ENCODE measurements at places on chromosomes 12 and 14. TPM values are rescaled to one million over a fixed set of nuclear protein-coding genes. Genes with fewer than 3 reads are reported as not detected.

GRCh38 chr12:23004473-23005020 is 379.6 kb downstream of the ETNK1 start:
- H3K4me3 ChIP-seq = no peak overlapping the region
- H3K36me3 ChIP-seq = no peaks in the 10 kb centered on the region
- DNase-seq = no peak
- H3K4me1 ChIP-seq = no peaks in the 10 kb centered on the region

DNA sequence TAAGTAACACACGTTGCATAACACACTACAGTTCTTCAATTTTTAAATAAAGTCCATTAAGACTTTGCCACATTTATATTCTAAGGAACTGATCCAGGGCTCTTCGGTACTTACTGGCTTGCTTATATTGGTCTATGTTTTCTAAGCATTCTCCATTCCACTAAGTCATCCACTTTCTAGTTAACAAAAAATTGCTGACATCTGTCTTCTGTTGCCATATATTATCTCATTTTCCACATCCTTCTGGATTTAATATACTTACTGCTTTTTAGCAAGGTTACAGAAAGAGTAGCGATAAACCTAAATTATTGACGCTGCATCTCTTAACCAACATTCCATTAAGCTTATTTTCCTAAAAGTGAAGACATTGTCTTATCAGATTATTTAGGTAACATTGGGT is 238.4 kb upstream of the LRIG3 start:
- H3K27ac ChIP-seq = no peak overlapping the region
- H3K4me1 ChIP-seq = no peaks in the 10 kb centered on the region
- no peak overlapping the region for H3K4me3 ChIP-seq

DNA sequence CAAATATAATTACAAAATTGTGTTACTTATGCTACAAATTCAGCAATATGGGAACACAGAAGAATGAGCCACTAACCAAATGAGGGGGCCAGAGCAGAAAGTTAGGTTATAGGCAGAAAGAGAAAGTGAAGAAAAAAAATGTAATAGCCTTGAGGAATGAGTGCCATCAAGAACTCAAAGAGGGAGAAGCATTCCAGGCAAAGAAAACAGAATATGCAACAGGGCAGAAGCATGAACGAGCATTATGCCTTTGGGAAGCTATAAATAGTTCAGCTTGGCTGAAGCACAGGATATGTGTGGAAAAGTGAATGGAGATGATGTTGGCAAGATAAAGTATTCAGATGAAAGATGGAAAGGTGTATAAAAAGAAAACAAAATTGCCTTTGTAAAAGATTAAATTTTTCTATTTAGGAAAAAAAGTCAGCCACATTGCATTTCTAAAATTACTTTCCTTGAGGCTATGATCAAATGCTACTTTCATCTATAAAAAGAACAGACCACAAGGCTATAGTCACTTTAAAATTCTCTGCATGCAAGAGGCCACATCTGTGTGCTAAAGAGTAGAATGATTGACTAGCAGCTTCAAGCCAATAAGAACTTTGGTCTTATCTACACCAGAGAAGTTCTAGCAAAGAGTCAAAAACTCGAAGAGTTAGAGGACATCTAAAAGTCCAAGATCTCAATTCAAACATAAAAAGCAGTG is 193.6 kb upstream of the GARIN6 start:
- no peak overlapping the region for H3K4me3 ChIP-seq
- DNase-seq = no peak
- no peak overlapping the region for H3K27ac ChIP-seq
- no peaks in the 10 kb centered on the region for H3K27me3 ChIP-seq

DNA sequence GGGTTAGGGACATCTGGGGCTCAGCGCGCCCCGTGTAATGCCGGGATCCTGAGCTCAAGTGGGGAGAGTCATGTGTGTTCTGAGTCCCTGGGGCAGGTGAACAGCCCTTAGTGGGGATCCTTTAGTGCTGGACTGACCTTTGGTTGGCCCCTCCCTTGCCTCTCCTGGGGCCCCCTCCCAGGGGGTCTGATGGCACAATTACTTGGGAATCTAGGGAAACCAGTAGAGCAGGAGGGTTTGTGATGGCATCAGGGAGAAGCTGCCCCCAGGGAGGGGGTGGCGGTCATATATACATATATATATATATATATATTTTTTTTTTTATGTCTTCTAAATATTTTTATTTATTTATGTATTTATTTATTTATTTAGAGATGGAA is at the start of gene MORN3:
TSS of gene MORN3 (minus strand) at position 134 of the 380 bp plus-strand sequence. CDS start 171 bp downstream, outside the sequence.
- H3K27ac ChIP-seq = no peak within 1 kb of the TSS
- no peaks in the 10 kb centered on the region for H3K36me3 ChIP-seq
- DNase-seq = peak; percentile 15
- H3K4me3 ChIP-seq = no peak within 1 kb of the TSS
- no peaks in the 10 kb centered on the region for H3K27me3 ChIP-seq
- H3K4me1 ChIP-seq = peaks cover 10% of the 10 kb centered on the region

DNA sequence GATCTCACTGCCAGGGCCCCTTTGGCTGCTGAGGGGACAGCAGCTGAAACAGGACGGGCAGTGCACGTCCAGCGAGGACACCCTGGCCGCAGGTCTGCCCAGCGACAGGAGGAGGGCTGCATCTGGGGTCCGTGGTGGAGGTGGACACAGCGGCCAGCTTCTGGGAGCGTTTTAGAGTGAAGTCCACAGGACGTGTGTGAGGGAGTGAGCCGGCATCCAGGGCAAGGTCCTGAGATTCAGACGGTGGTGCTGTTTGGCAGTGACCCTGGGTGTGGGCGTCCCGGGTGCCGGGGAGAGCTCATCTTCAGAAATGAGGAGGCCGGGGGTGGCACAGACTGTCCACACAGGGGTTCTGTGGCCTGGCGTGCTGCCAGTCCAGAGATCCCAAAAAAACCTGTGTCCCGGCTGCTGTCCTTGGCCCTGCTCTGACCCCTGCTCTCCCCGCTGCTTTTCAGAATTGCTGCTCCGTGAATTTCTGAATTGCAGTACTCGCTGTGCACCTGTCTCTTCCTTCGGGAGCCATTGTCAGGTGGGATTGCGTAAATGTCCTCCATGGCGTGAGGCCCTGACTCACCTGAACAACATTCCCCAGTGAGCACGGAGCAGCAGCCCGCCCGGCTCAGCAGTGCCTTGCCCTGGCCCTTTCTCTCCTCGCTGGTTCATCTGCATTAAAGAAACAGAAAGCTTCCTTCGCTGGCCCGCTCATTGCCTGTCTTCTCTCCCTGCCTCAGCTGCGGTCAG is 183.5 kb upstream of the C14orf180 start:
- peak; percentile 42 for DNase-seq
- no peak overlapping the region for H3K4me3 ChIP-seq
- no peaks in the 10 kb centered on the region for H3K36me3 ChIP-seq
- H3K27ac ChIP-seq = no peak overlapping the region
- H3K27me3 ChIP-seq = no peaks in the 10 kb centered on the region

DNA sequence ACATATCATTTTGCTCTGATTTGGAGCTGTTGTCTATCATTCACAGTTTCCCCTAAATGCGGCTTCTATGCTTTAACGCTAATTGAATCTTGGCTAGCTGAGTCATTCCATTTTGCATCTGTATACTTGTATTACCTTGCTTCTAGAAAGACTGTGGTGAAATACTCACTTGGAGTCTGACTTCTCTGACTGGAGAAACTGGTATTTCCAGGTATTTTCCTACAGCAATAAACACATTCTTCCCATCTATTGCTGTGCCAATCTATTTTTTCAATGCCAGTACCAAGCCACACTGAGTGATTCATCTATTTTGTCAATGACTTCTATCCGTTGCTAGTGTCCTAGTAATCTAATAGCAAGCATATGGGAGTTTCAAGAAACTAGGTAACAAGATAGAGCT is 76.0 kb upstream of the ST8SIA1 start:
- H3K27me3 ChIP-seq = peaks cover 3% of the 10 kb centered on the region
- H3K4me1 ChIP-seq = peaks cover 4% of the 10 kb centered on the region
- H3K27ac ChIP-seq = no peak overlapping the region
- no peak overlapping the region for H3K4me3 ChIP-seq
- peak; percentile 82 for DNase-seq
- H3K36me3 ChIP-seq = no peaks in the 10 kb centered on the region

DNA sequence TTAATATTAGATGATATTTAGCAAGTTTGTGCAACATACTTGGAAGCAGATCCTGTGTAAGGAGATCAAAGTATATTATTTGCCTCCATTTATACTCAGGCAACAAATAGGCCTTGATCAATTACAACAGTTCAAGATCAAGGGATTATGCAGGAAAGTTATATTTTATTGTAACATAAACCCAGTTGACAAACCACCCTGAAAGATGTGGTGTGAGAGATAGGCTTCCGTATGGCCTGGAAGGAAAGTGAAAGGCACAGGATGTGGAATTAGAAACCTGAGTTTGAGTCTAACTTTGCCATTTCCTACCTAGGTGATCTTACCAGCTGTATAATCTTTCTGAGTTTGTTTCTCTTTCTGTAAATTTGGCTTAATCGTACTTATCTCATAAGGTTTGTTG is 284.1 kb downstream of the BMP4 start:
- H3K36me3 ChIP-seq = no peaks in the 10 kb centered on the region
- H3K4me1 ChIP-seq = peaks cover 19% of the 10 kb centered on the region
- no peak for DNase-seq
- H3K27me3 ChIP-seq = peaks cover 40% of the 10 kb centered on the region
- H3K27ac ChIP-seq = no peak overlapping the region

DNA sequence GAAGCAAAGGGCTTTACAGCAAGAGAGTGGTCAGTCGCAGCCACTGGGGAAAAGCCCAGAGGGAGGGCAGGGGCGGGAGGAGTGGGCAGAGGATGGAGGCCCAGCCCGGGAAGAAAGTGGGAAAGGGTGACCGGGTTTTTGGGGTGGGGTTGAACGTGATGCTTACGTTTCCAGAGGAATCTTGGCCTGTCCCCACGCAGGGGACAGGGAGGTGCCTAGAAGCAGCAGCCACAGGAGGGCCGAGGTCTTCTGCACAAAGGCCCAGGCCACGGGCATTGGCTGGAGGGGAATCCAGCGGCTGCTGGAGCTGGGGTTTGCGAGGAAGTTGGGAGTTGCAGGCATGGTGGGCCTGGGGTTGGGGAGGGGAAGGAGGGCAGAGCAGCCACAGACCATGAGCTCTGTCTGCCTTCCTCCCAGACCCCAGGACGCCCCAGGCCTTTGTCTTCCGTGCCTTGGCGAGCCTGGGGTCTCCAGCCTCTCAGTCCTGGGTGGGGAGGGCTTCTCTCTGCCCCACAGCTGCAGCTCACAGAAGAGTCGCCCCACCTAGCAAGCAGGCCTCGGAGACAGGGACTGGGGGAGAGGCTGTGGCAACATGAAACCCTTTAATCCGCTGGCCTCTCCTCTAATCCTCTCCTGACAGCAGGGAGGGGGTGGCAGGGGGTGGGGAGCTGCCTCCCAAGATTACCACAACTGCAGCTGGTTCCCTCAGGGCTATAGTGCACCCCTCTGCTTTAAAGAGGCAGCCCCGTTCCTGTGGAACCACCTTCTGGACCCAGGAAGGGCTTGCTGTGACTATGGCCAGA is at the start of gene CACNA2D4:
TSS of gene CACNA2D4 (minus strand) at position 572 of the 803 bp plus-strand sequence. CDS start at position 393, 179 bp downstream.
- peaks cover 34% of the 10 kb centered on the region for H3K27me3 ChIP-seq
- H3K4me3 ChIP-seq = no peak within 1 kb of the TSS
- DNase-seq = peak; percentile 74
- no peaks in the 10 kb centered on the region for H3K36me3 ChIP-seq
- H3K27ac ChIP-seq = no peak within 1 kb of the TSS

DNA sequence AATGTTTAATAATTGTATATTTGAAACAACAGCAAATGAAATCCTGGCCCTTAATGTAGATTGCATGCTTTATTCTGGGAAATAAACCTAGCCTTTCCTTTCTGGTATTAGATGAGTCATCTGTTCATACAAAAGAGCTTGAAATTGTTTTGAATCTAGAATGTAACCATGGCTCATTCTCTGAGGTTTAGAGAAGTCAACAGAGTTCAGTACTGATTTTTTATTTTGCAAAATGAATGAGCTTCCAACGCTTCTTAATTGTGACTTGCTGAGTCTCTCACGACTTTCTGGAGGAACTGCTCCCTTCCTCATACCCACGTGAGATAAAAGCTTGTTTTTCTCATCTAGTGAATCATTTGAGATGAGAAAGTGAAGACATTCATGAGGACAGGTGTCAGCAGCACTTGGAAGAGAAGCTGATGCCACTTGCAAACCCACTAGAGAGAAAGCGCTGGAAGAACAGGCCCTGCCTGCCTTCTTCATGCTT is 509.6 kb downstream of the VRK1 start:
- H3K4me1 ChIP-seq = no peaks in the 10 kb centered on the region
- H3K27me3 ChIP-seq = no peaks in the 10 kb centered on the region
- H3K36me3 ChIP-seq = no peaks in the 10 kb centered on the region
- DNase-seq = no peak

DNA sequence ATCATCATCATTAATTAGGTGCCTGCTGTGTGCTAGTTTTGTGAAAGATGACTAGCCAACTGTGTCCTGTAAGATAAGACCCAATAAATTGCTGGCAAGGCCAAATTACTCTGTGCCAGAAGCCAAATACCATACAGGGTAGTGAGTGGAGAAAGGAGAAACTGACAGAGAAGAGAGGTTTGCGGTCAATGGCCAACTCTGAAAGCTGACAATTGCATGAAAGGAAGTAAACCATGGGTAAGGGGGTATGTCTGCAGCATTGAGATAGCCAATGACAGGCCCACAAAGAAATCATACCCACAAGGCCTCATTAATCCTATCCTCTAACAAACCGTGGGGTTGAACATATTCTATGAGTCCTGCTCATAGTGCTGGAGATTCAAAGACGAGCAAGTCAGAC is 236.6 kb upstream of the CCDC196 start:
- no peaks in the 10 kb centered on the region for H3K36me3 ChIP-seq
- H3K4me1 ChIP-seq = no peaks in the 10 kb centered on the region
- no peak for DNase-seq
- no peaks in the 10 kb centered on the region for H3K27me3 ChIP-seq

- no peak overlapping the region for H3K27ac ChIP-seq
- H3K27me3 ChIP-seq = no peaks in the 10 kb centered on the region
- DNase-seq = no peak
- H3K4me1 ChIP-seq = peaks cover 27% of the 10 kb centered on the region
- H3K36me3 ChIP-seq = no peaks in the 10 kb centered on the region
- no peak overlapping the region for H3K4me3 ChIP-seq
Observed at GRCh38 chr12:51531284-51531977, 59.6 kb upstream of the SCN8A start.

DNA sequence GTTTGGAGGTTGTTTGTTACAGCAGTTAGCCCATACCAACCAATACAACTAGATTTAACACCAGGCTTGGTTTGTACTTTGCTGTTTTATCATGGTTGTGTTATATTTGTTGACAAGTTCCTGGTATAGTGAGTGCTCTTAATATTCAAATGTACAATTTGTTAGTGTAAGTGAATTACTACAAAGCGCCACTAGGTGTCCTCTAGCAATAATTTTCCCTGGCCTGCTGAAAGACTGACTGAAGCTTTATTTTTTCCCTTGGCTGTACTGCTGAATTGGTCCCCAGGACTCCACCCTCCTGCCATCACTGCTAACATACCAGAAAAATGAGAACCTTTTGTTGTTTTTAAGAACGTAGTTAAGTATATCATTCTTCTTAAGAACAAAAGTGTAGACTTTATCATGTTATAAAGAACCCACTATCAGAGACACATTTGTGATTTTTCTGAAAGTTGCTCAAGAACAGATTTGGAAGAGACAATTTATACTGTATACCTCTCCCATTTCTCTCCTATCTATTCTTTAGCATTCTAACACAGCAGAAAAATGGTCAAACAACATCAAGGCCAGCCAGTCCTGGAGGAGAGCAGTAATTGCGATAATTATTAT is 75.3 kb upstream of the FAR2 start:
- no peaks in the 10 kb centered on the region for H3K27me3 ChIP-seq
- no peak overlapping the region for H3K27ac ChIP-seq
- peaks cover 9% of the 10 kb centered on the region for H3K4me1 ChIP-seq
- no peaks in the 10 kb centered on the region for H3K36me3 ChIP-seq

RAB15 gene
- 4.1 TPM for total RNA-seq

PAX9 gene
- total RNA-seq = not detected

RNASE4 gene
- 24.2 TPM for total RNA-seq

PPP1R1A gene
- total RNA-seq = 0.36 TPM

TRPV4 gene
- 3.2 TPM for total RNA-seq

ETFBKMT gene
- total RNA-seq = 4.7 TPM

TDRD9 gene
- total RNA-seq = 1.1 TPM

SEL1L gene
- 132 TPM for total RNA-seq

SERPINA12 gene
- not detected for total RNA-seq

RNASE7 gene
- not detected for total RNA-seq

All from osteoblast (primary cell).